Mesothelial cell of epicardium (in vitro differentiated cells): ENCODE measurements at places on chromosomes 12 and 14.
A peak's percentile ranks its signal among the peaks of the same experiment; 100 is the strongest.

DNA sequence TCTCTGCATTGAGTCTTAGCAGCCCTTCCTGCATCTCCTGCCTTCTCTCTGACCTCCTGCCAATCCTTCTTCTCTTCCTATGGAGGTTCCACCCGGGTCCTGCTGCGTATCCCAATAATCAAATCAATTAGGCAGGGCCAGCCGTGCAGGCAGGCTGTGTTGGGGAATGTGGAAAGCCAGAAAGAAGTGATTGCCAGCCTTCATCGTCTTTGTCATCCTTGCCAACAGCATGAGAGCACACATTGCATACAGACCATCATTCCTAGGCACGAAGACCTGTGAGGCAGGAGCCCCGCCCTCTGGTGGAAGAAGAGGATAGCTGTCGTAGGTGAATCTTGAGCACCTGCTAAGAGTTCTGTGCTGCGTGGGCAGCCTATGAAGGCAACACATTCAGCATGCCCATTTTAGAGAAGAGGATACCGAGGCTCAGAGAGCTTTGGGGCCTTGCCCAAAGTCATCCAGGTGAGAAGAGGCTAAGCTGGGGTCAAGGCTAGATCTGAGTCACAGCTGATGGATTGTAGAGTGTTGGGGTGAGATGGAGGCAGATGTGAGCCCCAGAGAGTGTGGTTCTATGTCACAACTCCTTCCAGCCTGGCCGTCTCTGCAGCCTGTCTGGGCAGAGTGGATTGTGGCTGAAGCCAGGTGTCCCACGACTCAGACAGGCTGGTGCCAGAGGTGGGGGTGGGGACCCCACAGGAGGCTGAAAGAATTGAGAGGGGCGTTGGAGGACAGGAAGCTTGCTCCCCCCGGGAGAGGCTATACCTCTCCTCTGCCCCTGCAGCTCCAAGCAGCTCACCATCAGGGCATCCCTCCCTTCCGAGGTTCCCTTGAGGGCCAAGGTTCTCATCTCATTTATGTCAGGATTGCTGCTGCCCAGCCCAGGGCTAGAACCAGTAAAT is 12.7 kb downstream of the C14orf132 start:
- DNase-seq, result peak; percentile 25

DNA sequence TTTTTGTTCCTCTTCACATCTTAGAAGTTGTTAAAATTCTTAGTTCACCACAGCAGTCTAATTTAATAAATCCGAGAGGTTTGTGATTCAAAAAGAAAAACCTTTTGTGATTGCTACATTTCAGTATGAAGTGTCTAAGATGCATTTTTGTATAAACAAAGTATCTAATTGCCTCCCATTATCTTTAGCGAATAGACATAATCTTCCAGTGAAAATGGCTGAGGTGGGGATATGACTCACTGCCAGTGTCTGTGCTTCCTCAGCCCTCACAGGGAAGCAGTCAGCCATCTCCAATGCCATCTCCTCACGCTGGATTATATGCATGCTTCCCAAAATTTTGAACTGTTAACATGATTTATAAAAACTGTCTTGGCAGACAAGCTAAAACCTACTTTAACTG is 7.6 kb downstream of the GCH1 start:
- DNase-seq, result no peak

DNA sequence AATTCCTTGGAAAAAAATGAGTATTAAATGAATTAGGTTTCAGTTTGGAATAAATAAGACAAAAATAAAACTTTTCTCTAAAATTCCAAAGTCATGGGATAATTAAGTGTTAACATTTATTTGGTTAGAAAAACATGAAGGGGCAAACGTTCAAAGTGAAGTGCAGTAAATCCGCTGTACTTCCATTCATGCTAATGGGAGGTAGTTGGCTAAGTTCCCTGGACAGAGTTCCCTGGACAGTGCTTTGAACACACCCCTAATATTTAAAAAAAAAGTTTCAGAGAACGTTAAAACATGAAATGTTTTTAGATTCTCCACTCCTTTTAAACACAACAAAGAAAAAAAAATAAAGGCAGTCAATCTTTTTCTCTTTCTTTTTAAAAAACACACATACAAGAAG is 16.3 kb downstream of the ALX1 start:
- no peak for DNase-seq

- DNase-seq, result no peak
Observed at GRCh38 chr12:90036637-90037036, 328.0 kb upstream of the ATP2B1 start.

DNA sequence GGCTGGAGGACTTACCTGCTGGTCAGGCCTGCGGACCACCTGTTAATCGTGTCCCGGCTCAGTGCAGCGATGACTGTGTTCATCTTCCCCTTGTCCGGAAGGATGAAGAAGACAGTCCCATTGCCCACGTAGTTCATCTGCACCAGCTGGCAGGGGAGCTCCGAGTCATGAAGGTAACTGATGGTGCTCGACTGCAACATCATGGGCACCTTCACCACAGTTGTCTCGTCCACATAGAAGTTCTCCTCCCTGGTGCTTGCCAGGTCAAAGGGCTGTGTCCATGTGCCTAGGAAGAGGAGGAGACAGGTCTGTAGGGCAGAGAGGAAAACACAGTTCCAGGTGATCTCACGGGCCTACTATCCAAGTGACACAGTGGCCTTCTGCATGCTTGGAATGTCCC is 13.4 kb downstream of the SERPINA6 start:
- DNase-seq, result no peak

DNA sequence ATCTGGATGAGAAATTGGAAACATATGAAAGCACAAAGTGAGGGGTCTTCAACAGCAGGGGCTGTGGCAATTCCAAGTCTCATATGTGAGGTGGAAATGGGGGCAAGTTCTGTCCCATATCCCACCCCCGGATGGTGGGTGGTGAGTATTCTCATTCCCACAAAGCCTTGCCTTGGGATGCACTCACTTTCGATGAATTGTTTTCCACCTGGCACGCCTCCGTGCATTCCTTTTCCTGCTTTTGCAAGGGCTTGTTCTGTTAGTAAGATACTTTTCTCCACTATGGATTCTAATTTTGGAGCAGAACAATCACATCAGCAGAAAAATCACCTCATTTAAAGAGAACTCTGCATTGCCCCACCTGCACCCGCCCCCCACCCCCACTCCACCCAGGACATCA is 3.1 kb downstream of the LACRT start:
- no peak for DNase-seq

DNA sequence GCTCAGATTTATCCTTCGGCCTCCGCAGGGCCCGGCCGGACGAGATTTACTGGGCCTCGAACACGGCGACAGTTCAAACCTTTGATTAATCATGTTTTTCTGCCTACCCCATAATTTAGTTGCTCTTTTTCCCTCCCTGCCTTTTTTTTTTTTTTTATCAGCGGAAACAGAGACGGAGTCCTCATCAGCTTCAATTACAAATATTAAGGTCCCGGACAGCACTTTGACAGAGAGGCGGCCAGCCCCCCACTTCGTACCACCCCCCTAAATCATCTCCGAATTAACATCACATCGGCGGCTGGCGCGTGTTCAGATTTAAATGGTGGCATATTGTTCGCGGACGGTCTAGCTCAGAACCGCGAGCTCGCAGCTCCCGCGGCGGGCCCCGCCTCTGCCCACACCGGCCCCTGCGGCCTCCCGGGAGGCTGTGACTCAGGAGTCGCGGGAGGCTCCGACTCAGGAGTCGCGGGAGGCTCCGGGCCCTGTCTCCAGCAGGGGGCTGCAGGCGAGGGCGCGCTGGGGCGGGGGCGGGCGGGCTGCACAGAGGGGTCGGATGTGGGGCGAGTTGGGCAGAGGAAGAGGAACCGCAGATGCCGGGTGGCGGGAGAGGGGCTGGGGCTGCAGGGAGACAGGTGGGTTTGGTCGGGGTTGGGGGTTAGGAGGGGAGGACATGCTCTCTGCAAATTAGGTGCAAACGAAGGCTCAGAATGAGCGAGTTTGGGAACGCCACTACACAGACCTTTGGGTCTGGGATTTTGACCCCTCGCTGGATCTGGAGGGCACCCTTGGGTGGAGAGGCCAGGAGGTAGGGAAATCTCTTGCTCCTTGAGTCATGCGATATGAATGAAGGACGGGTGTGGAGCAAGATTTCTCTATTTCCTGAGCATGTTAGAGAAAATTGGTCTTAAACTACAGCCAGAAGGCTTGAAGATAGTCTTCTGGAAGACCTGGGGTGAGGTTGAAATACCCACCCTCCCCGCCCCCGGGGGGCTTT is 19.6 kb upstream of the ATP5MC2 start:
- DNase-seq, result peak; percentile 35
